ENCODE measurements at places on chromosomes 7 and 10. TPM values are rescaled to one million over a fixed set of nuclear protein-coding genes. Genes with fewer than 3 reads are reported as not detected.

DNA sequence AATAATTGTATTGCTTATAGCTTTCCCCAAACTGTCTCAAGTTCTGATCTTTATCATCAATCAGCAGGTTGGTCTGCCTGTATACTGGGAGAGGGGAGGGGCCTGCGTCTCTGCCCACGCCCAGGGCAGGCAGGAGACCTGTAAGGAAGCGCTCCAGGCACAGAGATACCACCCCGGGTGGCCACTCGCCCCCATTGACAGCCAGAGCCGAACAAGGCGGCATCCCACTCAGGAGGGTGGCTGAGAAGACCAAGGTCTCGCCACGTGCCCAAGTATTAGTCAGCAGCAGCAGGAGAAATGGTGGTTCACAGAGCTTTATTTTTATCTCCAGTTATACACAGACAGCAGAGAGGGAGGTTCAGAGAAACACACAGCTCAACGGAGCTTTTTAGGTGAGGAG, 7.2 kb downstream of the STK32C start:
- peak; percentile 23 for DNase-seq
- H3K4me3 ChIP-seq: no peak overlapping the region
- H3K27me3 ChIP-seq: no peaks in the 10 kb centered on the region

GRCh38 chr7:33379891-33380525, 250.6 kb downstream of the BBS9 start:
- H3K4me3 ChIP-seq: no peak overlapping the region
- no peaks in the 10 kb centered on the region for H3K36me3 ChIP-seq
- no peaks in the 10 kb centered on the region for H3K27me3 ChIP-seq
- H3K4me1 ChIP-seq: no peaks in the 10 kb centered on the region
- no peak overlapping the region for H3K27ac ChIP-seq

DNA sequence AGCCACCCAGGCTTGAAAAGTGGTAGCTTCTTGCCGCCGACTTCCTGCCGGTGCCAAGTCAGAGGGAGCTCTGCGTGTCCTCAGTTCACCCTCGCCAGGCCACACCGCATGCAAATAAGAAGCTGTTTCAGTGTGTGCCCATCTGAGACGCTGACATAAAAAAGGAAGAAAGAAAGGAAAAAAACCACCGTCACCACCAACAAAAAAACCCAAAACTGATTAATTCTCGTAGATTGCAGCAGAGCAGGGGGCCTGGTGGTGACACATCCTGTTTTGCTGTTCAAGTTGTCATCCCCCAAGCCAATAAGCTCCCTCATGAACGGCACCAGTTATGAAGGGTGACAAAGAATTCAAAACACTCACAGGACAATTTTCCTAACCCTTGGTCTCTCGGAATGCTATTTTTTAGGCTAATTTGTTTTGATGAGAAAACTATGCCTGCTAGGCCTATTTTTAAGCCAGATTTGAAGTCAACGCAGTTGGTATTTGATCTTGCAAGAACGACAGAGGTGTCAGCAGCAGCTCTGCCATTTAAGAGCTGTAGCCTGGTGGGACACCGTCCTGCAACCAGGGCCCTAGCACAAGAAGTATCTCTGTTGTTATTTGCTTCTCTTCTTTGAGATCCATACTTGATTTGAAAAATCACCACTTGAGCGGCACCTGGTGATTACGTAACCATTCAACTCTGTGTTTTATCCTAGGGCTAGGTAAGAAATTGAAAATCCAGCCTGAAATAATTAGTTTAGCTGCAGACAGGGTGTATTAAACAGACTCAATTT, 145.6 kb downstream of the PFKFB3 start:
- H3K36me3 ChIP-seq: no peaks in the 10 kb centered on the region
- H3K27me3 ChIP-seq: no peaks in the 10 kb centered on the region
- H3K4me1 ChIP-seq: no peaks in the 10 kb centered on the region
- no peak for DNase-seq
- H3K27ac ChIP-seq: peak overlapping the region; percentile 3

GRCh38 chr7:57354679-57355338, 95.2 kb upstream of the ZNF716 start:
- no peaks in the 10 kb centered on the region for H3K27me3 ChIP-seq
- no peak overlapping the region for H3K4me3 ChIP-seq
- H3K36me3 ChIP-seq: no peaks in the 10 kb centered on the region

Gene TFEC
- total RNA-seq: 2.7 TPM

- no peaks in the 10 kb centered on the region for H3K4me1 ChIP-seq
- H3K36me3 ChIP-seq: no peaks in the 10 kb centered on the region
- no peak overlapping the region for H3K4me3 ChIP-seq
These were observed 180.9 kb downstream of the JCAD start for GRCh38 chr10:29878492-29878891.

All from right lobe of liver (tissue), 6 donors.